ENCODE measurements at places on chromosomes 1 and 21.
A peak's percentile ranks its signal among the peaks of the same experiment; 100 is the strongest.

- peak; percentile 28 for DNase-seq
These were observed 147.8 kb downstream of the TOMM20 start for GRCh38 chr1:234980645-234981396.

DNA sequence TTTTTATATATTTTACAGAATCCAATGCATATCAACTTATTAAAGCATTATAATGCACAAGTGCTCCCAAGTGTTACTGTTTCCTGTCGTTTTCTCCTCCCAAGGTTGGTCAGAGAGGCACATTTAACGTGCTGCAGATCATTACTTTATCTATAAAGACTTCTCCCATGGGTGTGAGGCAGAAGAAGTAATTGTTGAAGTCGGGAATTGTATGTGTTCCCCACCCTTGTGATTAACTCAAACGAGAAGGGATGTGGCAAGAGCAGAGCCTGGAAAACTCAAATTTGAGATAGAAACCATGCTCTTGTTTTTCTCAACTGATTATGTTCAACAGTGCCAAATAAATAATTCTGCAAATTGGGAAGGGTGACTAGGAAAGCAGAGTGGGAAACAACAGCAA lies 412.5 kb upstream of the ADAMTS5 start:
- no peak for DNase-seq

GRCh38 chr1:200665861-200666260 lies 3.8 kb downstream of the DDX59 start:
- DNase-seq: no peak

GRCh38 chr1:26197813-26198212 lies 7.4 kb downstream of the CATSPER4 start:
- DNase-seq: no peak

- no peak for DNase-seq
These were observed 372 bp downstream of the SLC25A44 start for GRCh38 chr1:156194300-156194652.

GRCh38 chr1:117146575-117147340 lies 25.2 kb upstream of the TRIM45 start:
- DNase-seq: no peak

GRCh38 chr21:45872471-45872870 lies 109.1 kb upstream of the COL6A1 start:
- no peak for DNase-seq
